Pancreas (tissue), 10 donors: ENCODE measurements at places on chromosomes 7 and 10.

DNA sequence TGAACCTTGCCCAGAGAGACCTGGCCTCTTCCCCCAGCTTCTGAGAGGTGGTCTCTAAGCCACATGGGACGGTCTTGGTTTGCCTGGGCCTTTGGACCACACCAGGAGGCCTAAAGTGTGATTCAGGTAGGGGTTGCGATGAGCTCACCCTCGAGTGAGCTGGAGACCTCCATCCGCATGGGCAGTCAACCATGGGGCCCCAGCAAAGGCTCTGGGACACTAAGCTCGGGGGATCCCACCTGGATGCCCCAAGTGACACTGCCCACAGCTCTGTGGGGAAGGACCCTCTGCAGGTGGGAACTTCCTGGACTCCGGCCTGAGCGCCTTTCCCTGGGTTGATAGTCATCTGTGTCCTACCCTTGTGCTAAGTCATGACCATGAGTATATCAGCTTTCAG, 57.1 kb upstream of the FAM20C start:
- DNase-seq: no peak

DNA sequence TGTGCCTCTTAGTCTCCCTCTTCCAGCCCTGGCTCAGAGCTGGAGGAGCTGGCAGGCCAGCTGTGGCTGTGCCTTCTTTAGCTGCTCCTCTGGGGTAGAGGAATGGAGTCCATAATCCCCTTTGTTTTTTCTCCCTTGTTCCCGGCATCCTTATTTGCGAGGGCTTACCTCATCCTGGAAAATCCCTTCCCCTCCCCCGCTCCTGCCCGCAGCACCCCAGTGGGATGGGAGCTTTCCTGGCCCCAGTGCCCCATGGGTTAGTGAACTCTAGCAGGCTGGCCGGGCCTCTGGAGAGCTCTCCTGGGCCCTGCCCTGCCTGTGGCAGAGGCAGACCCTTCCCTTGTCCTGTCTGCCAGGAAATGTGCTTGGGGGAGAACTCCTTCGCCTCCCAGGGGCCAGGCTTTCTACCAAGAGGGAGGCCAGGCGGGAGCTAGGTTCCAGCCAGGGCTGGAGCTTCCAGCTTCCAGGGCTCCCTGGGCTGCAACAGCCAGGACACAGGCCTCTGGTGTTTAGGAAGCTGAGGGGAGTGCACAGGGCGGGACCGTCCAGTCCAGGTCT, 16.5 kb upstream of the TRIM8 start:
- DNase-seq: peak; percentile 64

DNA sequence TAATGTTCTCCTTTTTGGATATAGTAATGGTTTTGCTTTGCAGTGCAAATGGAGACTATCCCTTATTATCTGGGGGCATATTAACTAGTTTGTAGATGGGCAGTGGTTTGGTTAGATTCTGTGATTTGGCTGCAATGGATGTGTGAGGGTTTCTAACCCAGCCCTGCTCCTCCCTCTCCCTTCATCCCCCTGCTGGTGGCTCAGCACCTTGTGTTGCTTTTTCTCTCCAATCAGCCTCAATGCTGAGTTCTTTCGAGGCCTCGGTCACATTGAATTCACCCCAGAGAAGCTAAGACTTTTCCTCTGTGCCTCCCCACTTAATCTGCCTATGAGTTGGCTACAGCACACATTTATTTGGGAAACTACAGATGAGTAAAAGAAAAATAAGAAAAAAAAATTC, 120.0 kb downstream of the MALRD1 start:
- DNase-seq: no peak

GRCh38 chr10:117892681-117893220, 154.0 kb downstream of the RAB11FIP2 start:
- DNase-seq: no peak

- no peak for DNase-seq
Measured at GRCh38 chr7:69659983-69660382, 61.7 kb downstream of the AUTS2 start.

GRCh38 chr10:116995648-116996047, 9.3 kb downstream of the SHTN1 start:
- no peak for DNase-seq

DNA sequence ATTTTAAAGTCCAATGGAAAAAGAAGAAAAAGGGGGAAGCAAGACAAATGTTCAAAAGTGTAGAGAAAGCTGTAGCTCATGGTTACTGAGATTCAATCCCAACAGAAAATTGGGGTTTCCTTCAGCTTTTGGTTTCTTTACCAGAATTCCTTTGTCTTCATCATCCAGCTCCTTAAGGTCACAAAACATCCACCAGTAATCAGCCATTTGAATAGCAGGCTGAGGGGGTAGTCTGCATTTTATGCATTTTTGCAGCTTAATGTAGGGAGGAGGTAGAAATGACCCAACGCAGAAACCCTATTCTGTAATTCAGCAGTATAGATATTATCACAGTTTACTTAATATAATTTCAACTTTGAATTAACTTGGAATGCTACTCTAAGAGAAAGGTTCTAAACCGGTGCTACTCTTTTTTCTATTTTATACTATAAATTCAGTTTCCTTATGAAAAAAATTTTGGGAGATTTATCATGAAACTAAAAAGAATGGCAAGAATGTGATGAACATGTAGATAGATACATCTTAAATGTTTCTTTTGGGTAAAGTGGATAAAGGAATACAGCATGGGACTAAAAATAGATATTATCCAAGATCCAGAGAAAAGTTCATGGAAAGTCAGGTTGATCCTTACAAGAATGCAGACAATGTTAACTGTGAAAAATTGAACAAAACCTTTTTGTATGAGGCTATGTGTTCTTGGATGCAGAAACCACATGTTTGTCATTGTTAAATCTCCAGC, 596.9 kb downstream of the PHTF2 start:
- no peak for DNase-seq

DNA sequence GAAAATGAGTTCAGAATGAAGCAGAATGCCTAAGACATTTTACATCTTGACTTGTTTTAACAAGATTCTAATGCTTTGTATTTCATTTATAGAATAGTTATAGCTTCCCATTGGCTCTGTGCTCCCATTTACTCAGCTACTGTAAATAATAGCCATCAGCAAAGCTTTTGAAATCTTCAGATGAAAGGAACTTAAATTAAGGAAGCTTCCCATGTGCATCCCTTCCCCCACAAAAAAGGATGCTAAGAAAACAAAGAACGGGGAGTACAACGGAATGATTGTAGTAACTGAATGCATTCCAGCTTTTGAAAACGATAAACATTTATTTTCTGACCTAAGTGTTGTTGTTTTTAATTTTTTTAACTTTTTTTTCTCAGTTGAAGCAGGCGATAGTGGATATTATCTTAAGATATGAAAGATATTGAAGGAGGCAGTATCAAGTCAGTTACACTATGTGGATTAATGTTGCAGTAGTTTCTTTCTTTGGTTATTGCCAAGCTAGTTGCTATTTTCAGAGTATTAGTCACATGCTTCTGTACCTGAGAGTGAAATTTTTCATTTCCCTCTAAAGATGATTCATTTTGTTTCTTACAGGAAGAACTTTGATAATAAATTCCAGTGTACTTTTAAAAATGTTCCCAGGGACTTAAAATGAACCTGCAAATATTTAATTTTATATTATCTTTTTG, 129.2 kb downstream of the KCND2 start:
- DNase-seq: no peak
